Endothelial cell of umbilical vein (primary cell): ENCODE measurements at places on chromosomes 3 and 15. TPM values are rescaled to one million over a fixed set of nuclear protein-coding genes. Genes with fewer than 3 reads are reported as not detected.

The CXCR6 gene
- total RNA-seq, result not detected in 2 replicates

The FMN1 gene
- 0.29 and 0.39 TPM in 2 replicates for total RNA-seq

The BFSP2 gene
- total RNA-seq, result not detected in 2 replicates

The TRAIP gene
- total RNA-seq, result 11.5 and 13.4 TPM in 2 replicates

The KBTBD13 gene
- total RNA-seq, result not detected in 2 replicates
